Spleen (tissue), 13 donors: ENCODE measurements at places on chromosomes 13 and 19. TPM values are rescaled to one million over a fixed set of nuclear protein-coding genes. Genes with fewer than 3 reads are reported as not detected.

Gene ZNF563
- total RNA-seq = 3.9 TPM

Gene ING1
- 26.5 TPM for total RNA-seq

Gene KLK6
- 2.8 TPM for total RNA-seq

Gene RNF225
- not detected for total RNA-seq

DNA sequence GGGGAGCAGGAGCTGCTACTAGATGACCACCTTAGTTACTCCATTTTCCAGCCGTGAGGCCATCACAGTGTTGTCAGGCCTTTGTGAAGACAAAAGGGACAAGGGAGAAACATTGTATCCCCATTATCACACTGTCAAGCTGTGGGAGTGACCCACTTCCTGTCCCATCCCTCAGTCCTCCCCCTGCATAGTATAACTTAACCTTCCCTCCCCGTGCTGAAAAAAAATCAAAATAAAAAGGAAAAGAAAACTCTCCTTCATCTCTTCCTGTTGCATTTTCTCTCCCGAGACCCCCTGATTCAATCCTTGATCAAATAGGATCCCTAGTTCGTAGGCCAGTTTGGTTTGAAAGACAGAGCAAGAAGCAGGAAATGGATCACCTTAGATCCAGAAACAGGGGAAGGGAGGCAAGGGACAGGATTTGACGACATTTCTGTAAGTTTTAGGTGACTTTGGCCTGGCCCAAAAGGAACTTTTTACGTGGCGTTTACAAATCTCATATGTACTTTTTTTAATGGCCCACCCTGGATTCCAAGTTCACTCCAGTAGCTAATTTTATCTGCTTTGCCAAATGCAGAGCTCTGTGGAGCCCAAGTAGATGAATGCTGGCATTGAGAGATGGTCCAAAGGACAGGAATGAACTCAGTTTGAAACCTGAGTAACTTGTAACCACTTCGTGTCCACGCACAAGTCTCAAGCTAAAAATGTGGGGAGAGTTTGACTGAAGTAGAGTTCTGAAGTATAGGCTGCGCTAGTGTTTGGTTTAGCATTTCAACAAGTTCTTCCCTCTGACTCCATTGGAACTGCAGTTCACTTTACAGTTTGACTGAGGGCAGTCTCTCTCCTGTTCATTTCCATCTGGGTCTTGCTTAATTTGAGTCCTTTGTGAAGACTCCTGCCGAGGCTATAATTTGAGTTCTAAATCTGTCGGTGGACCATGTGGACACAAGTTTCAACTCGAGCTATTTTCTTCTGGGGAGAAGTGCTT is 16.6 kb upstream of the GATAD2A start:
- H3K36me3 ChIP-seq = no peaks in the 10 kb centered on the region
- peaks cover 70% of the 10 kb centered on the region for H3K4me1 ChIP-seq
- no peak overlapping the region for H3K4me3 ChIP-seq

DNA sequence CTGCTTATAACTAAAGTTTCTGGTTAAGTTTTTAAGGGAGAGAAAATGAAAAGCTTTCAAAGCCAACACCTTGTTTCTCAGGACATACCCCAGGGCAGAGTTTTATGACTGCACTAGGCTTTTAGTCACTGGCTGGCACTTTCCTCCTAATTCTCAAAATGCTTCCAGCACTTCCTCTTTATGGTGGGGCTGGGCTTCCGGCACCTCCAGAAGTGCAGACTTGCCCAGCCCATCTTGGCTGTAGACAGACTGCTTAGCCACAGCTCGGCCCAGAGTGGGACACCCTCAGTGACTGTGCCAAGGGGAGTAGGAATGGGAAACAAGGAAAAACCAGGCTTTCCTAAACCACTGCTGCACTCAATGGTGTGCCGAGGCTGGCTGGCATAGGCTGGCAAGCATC is 23.2 kb upstream of the GTF3A start:
- H3K27ac ChIP-seq = no peak overlapping the region
- H3K4me3 ChIP-seq = no peak overlapping the region
- H3K27me3 ChIP-seq = no peaks in the 10 kb centered on the region
- no peaks in the 10 kb centered on the region for H3K4me1 ChIP-seq
- DNase-seq = no peak

GRCh38 chr13:114004420-114005205 is 30.7 kb upstream of the C13orf46 start:
- H3K4me3 ChIP-seq = no peak overlapping the region
- peak; percentile 61 for DNase-seq
- H3K27ac ChIP-seq = no peak overlapping the region
- no peaks in the 10 kb centered on the region for H3K27me3 ChIP-seq

Gene SLC15A1
- not detected for total RNA-seq

- H3K27me3 ChIP-seq = no peaks in the 10 kb centered on the region
- H3K27ac ChIP-seq = no peak overlapping the region
- no peaks in the 10 kb centered on the region for H3K4me1 ChIP-seq
- no peak overlapping the region for H3K4me3 ChIP-seq
- DNase-seq = no peak
Measured at GRCh38 chr13:111415246-111415645, 94.8 kb downstream of the TEX29 start.

Gene CPB2
- not detected for total RNA-seq

DNA sequence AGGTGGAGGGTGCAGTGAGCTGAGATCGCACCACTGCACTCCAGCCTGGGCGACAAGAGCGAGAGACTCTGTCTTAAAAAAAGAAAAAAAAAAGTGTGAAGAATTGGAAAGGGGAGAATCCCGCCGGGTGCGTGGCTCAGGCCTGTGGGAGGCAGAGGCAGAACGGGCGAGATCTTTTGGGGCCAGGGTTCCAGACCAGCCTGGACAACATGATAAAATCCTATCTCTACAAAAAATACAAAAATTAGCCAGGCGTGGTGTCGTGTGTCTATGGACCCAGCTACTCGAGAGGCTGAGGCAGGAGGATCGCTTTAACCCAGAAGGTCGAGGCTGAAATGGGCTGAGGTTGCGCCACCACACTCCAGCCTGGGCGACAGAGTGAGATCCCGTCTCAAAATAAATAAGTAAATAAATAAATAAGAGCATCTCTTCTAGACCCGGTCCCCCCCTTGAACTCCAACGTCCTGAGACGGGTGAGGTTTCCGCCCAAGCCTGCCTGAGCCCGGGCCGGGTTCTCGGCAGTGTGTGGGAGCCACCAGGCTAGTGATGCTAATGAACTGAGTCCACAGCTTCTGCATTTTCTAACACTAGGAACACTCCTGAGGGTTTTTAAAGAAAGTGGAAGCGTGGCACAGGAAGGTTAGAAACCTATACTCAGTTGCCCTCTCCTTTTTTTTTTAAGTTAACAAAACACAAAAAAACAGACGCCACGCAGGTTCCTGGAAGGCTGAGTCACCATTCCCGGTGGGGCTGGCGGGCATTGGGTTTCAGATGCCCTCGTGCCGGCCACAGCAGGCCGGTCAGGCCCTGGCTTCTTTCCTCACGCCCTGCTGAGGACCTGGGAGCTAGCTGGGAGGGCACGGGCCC is 22.0 kb downstream of the GPX4 start:
- DNase-seq = no peak
- no peak overlapping the region for H3K27ac ChIP-seq
- peaks cover 95% of the 10 kb centered on the region for H3K36me3 ChIP-seq
- no peaks in the 10 kb centered on the region for H3K27me3 ChIP-seq

DNA sequence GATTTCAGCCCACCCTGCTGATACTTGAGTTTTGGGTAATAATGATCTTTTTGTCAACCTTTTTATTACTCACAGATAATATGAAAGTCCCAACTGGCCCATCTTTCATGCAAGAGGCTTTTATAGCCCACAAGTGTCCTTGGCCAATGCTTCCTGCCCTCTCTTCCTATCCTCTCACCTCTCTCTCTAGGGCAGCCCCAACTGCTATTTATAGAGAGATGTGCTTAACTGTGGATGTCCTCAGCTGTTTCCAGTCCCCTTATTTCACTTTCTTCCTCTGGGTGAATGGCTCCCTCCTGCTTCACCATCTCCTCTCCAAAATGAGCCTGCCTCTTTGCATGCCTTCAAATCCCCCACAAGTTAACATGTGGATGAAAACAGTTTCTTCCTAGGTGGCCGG is 27.4 kb downstream of the ARHGEF7 start:
- H3K27ac ChIP-seq = no peak overlapping the region
- H3K36me3 ChIP-seq = no peaks in the 10 kb centered on the region
- H3K4me1 ChIP-seq = no peaks in the 10 kb centered on the region
- H3K27me3 ChIP-seq = no peaks in the 10 kb centered on the region

Gene SGCG
- total RNA-seq = not detected

DNA sequence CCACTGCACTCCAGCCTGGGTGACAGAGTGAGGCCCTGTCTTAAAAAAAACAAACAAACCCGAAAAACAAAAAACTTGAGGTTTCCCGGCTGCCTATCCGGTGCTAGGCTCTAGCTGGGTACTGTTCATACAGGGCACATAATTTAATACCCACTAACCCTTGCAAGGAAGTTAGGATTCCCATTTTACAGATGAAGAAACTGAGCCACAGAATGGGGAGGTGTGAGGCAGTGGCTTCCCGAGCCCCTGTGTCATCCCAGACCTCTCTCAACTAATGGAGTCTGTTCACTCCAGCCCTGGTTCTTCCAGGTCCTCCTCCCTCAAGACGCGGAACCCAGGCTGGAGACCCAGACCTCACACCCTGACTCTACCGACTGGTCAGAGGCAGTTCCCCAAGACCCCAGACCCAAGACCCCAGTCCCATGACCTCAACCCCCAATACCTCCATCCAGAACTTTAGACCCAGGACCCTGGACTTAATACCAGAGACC is 576 bp downstream of the APBA3 start:
- no peaks in the 10 kb centered on the region for H3K27me3 ChIP-seq
- H3K4me3 ChIP-seq = peak overlapping the region; percentile 74
- H3K4me1 ChIP-seq = peaks cover 32% of the 10 kb centered on the region
- no peak for DNase-seq
- H3K36me3 ChIP-seq = peaks cover 54% of the 10 kb centered on the region

- no peak overlapping the region for H3K27ac ChIP-seq
- H3K4me3 ChIP-seq = no peak overlapping the region
- no peaks in the 10 kb centered on the region for H3K27me3 ChIP-seq
- no peaks in the 10 kb centered on the region for H3K36me3 ChIP-seq
- DNase-seq = no peak
Measured at GRCh38 chr13:77896977-77897376, 21.7 kb downstream of the EDNRB start.

GRCh38 chr19:39558624-39559117 is 18.7 kb upstream of the EID2 start:
- H3K4me1 ChIP-seq = peaks cover 12% of the 10 kb centered on the region
- no peak for DNase-seq
- no peaks in the 10 kb centered on the region for H3K36me3 ChIP-seq
- peak overlapping the region; percentile 76 for H3K27ac ChIP-seq
- no peaks in the 10 kb centered on the region for H3K27me3 ChIP-seq
